NCI-H2171 (cell line): ENCODE measurements at places on chromosomes 7 and 10.

DNA sequence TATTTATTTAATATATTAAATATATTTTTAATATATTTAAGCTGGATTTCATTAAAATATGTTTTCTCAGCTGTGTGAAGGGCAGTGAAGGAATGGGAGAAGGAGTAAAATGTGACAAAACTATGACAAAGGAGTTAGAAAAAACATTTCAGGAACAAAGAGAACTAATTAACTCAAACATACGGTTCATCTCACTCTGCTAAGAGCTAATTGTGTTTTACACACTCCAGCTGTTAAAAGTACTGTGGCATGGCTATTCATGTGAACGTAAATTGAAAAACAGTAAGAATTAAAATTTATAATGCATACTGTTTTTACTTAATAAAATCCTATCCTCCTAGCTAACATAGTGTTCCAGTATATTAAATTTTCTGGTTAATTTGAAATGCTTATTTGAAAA, 262.5 kb upstream of the GNAI1 start:
- DNase-seq: peak; percentile 49

GRCh38 chr7:155003092-155003375, at the start of gene PAXIP1:
Gene PAXIP1, minus strand, starts transcription at chr7:155003124. Its CDS starts 195 bp downstream, at chr7:155002929.
- DNase-seq: no peak

GRCh38 chr7:13551503-13551902, 438.0 kb downstream of the ETV1 start:
- DNase-seq: peak; percentile 78

- DNase-seq: no peak
Measured at GRCh38 chr7:479948-480499, 39.6 kb downstream of the PDGFA start.

- DNase-seq: no peak
Measured at GRCh38 chr7:54541669-54542625, at the start of gene VSTM2A. Gene VSTM2A, plus strand, starts transcription at chr7:54542375. Its CDS starts 356 bp downstream, at chr7:54542731.

DNA sequence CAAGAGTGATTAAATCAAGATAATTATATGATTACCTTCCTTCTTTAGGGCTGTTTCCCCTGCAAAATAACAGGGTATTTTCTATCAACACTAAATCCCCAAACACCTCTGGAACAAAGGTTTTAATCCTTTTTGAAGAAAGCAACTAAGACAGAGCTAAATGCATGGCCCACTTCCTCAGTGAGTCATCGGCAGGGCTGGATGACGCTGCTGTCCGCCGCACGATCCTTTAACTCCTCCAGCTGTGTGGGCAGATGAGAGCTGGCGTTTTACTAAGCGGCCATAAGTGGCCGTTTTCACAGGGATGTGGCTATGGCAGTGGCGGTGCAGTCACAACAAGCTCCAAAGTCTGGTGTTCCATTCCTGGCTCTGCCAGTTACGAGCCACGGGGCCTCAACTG, 76.0 kb upstream of the C1QL3 start:
- DNase-seq: no peak

- peak; percentile 71 for DNase-seq
Measured at GRCh38 chr7:65251851-65252620, 121.6 kb upstream of the ZNF92 start.

DNA sequence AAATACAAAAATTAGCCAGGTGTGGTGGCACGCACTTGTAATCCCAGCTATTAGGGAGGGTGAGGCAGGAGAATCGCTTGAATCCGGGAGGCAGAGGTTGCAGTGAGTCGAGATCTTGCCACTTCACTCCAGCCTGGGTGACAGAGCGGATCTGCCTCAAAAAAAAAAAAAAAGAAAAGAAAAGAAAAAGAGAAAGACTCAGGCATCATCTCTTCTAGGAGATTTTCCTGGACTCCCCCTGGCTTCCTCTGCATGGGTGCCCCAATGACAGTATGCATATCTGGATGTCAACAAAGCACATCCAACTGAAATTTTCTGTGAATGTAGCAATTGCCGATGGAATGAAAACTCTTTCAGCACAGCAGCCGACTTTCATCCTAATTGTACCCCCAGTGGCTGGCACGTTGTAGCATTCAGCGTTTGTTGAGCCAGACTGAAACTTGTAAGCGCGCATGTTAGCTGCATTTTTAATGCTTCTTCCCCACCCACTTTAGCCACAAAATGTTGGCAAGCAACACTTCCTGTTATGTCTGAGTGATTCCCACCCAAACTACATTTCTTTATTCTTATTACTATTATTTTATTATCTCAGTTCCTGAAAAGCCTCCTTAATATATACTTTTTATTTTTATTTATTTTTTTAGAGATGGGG, 70.2 kb downstream of the PRTFDC1 start:
- no peak for DNase-seq

DNA sequence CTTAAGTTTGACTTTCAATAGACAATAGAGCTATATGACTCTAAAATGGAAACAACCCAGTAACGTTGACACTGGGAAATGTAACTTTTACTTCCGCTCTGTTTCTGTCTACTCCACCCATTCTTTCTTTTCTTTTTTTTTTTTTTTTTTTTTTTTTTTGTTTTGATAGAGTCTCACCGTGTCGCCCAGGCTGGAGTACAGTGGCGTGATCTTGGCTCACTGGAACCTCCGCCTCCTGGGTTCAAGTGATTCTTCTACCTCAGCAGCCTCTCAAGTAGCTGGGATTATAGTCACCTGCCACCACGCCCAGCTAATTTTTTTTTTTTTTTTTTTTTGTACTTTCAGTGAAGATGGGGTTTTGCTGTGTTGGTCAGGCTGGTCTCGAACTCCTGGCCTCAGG, 13.9 kb downstream of the PRSS2 start:
- no peak for DNase-seq

DNA sequence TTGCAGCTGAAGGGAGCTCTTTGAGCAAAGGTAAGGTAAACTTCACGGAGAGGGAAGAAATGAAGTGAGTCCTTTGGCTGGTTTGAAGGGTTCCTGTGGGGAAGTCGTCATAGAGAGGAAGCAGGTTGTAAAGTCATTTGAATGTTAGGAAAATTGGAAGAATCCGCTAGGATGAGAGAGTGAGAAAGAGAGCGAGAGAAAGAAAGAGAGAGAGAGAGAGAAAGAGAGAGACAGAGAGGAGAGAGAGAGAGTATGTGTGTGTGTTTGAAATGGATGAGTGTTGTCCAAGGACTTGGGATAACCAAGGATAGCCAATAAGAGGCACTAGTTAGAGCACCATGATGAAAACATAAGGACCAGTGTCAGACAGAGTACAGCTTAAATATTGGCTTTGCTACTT, 43.1 kb downstream of the FEZF1 start:
- DNase-seq: no peak

- DNase-seq: peak; percentile 50
Measured at GRCh38 chr10:480928-481552, 208.4 kb downstream of the DIP2C start.

- no peak for DNase-seq
Measured at GRCh38 chr7:8190119-8190895, 71.7 kb downstream of the ICA1 start.

DNA sequence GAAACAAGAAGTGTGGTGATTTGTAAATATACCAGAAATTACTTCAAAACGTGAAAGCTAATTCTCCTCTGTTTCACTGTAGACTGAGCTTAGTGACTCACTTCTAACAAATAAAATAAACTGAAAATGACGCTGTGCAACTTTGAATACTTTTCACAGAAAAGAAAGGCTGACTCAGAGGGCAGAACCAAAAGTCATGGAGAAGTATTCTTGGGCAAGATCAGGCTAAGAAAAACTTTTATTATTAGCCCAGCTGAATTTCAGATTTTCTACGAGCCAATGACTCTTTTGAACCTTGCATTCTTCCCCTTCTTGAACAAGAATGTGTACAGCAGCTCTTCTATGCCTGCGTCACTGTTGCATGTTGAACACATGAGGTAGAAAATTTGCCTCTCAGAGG, 527.3 kb upstream of the GHITM start:
- DNase-seq: no peak

DNA sequence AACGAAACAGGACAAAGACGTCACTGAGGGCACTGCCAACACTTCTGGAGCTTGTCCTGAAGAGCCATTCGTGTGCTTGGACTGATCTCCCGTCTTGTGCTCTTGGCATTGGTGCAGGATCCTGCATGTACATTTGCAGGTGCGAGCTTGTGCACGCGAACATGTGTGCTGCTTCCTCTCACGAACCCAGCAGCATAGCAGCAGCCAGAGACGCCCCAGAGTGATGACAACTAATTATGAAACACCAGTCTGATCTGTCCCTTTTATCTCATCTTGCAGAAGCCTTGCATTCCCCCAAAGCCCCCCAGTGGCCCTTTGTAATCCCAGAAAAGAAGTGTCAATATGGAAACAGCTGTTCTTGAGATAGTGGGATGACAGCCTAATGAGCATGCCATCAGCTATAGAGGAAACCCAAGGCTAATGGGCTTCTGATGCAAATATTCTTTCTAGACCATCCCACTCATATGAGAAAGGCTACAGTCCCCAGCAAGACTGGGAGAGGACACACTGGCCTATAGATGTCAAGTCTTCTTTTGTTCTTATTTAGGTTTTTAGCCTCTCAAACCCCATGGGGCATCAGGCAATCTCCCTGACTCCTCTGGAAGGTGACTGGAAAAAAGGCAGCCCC, 310.6 kb downstream of the FRMD4A start:
- no peak for DNase-seq

DNA sequence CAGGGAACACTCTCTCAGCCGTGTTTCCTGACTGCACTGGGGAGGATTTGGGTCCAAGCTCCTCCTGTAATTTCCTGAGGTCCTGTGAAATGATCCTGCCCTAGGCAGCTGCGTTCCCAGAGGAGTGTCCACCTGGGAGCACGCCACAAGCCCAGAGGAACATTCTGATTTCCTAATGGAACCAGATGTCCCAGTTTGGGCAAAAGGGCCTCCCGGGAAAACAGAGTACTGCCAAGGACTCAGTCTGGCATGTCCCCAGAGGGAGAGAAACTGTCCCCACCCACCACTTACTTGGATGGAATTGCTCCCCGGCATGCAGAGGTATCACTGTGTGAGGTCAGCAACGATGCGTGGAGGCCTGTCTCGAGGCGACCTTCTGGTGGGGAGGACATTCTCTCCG, 34.5 kb downstream of the ASB13 start:
- DNase-seq: no peak

GRCh38 chr7:106071356-106071998, 40.6 kb downstream of the SYPL1 start:
- no peak for DNase-seq

DNA sequence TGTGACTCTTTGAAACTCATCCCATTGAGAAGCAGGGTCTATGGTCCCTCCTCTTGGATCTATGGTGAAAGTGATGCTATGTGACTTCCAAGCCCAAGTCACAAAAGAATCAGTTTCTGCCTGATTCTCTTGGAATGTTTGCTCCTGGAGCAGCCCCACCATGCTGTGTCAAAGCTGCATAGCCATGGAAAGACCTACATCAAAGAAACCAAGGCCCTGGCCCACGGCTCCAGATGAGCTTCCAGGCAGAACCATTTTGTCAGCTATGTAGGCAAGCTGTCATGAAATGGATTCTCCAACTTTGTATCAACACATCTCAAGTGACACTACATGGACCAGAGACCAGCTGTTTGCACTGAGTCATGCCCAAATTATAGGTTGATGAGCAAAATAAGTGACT, 77.0 kb downstream of the AASS start:
- DNase-seq: no peak

DNA sequence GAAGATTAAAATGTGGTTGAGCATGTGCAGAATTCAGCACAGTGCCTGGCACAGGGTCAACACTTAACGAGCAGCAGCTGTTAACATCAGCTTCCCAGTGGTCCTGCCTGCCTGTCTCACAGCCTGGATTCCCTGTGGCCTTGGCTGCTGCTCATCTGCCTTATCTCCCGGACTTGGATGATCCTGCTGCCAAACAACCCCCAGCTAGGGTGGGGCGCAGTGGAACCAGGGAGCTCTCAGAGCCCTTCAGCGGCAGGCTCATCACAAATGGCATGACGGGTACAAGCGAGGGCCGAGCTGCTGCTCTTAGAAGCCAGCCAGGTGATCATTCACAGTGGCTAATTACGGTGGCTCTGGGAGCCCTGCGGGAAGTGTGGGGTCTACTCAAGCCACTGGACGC, 13.0 kb upstream of the SMARCD3 start:
- DNase-seq: no peak

- DNase-seq: no peak
Measured at GRCh38 chr7:104627516-104627915, 299.1 kb downstream of the LHFPL3 start.

GRCh38 chr10:650886-651615, 38.4 kb downstream of the DIP2C start:
- no peak for DNase-seq

- DNase-seq: no peak
Measured at GRCh38 chr10:33189808-33190207, 144.7 kb downstream of the NRP1 start.

GRCh38 chr7:34242391-34242790, 337.1 kb downstream of the BMPER start:
- no peak for DNase-seq

DNA sequence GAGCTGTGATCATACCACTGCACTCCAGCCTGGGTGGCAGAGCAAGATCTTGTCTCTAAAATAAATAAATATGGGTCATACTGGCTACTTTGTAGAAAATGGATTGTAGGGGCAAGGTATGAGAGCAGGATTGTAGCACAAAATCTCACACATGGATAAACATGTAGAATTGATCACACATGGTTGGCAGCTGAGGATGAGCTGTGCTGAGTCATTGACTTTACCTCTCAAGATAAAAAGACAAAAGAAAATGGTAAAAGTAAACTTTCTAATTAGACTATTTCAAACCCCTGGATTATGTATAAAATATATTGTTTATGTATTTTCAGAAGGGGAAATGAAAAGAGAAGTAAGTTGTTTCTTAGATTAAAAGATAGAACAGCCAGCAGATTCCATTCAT, 69.3 kb downstream of the APBB1IP start:
- DNase-seq: no peak

DNA sequence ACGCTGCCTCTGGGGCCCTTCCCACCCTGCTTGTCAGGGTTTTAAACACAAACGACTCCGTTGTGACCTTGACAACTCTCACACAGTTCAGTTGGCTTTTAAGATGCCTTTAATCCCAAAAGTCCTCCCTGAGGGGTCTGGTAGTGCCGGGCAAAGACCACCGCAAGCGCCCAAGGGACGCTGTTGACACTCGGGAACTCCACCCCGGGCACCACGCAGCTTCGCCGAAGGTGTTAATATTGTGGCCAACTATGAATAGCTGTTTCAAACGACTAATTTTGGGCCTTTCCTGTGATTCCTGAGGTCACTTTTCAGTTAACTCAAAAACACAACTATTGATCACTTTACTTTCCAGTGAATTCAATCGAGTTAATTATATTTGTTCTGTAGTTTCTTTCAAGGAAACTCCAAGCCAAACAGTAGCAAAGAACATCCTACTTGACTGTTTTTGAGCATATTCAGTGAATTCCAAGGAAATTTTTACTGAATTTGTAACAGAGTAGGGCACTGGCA, 958 bp upstream of the ESYT2 start:
- DNase-seq: no peak

- no peak for DNase-seq
Measured at GRCh38 chr7:66597461-66597860, 31.2 kb upstream of the KCTD7 start.

- DNase-seq: no peak
Measured at GRCh38 chr7:98322331-98323270, 41.1 kb downstream of the BRI3 start.
